NCI-H1105 treated with DMSO at 0.1 percent for 48 hours (cell line): ENCODE measurements at places on chromosomes 1 and 21.
A peak's percentile ranks its signal among the peaks of the same experiment; 100 is the strongest.

GRCh38 chr1:24872061-24872850 is 57.8 kb downstream of the RUNX3 start:
- DNase-seq, result no peak

- DNase-seq, result no peak
Observed at GRCh38 chr1:225511828-225512381, 84.1 kb upstream of the LBR start.

DNA sequence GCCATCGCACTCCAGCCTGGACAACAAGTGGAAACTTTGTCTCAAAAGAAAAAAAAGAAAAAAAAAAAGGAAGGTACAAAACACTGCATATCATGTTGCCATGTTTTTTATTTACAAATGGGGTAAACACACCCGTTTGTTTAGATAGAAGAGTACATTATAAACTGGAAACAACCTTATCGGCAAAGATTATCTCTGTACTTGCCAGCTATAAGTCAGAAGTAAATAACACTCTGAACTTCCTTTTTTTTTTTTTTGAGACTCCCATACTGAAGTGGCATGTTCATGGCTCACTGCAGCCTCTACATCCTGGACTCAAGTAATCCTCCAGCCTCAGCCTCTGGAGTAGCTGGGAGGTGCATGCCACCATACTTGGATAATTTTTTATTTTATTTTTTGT is 21.9 kb downstream of the USP48 start:
- no peak for DNase-seq

DNA sequence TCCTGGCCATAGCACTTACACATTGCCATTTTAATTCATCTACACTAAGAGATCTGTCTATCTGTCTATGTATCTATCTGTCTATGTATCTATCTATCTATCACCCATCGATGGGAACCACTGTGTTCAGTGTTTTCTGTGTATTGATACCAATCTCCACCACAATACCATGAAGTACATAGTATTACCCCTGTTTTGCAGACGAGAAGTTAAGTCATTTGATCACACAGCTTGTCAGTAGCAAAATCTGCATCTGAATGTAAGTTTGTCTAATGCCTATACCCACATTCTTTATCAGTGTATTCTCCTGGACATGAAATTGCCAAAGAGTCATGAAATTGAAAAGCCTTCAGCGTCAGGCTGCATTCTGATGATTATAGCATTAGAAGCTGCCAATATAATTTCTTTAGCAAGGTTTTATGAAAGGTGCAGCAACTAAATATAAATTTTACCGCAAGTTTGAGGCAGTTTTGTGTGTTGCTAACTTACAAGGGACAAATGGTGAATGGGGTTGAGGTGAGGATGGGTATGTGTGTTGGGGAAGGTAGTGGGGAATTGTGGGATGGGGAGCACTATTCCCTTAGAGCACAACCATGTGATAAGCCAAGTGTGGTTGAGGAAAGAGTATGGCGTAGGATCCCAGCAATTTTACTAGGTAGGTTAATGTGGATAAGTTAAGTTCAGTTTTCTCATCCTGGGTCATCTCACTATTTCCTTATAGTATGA is 24.2 kb downstream of the SLAMF1 start:
- no peak for DNase-seq

DNA sequence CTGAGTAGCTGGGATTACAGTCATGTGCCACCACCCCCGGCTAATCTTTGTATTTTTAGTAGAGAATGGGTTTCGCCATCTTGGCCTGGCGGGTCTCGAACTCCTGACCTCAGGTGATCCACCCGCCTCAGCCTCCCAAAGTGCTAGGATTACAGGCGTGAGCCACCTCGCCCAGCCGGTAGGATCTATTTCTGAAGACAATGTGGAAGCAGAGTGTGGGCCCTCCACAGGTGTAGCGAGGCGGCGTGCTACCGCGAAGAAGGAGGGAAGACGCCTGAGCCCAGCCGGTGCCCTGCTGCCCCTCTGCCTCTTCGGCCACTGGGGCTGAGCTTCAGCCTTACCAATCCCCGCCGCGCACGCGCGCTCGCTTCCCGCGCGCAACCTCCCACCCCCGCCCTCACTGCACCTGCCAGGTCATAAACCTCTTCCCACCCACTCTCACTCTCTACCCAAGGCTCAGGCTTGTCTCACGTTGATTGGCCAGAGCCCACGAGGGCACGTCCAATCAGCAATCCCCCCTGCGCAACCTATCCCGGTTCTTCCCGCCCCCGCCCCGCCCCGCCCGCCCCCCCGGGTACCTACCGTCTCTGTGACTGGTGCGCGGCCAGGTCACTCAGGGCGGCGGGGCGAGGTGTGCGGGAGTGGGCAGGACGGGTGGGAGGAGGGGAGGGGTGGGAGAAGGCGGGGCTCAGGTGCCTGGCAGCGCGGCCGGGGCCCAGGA is 409 bp upstream of the HOOK1 start:
- peak; percentile 74 for DNase-seq

DNA sequence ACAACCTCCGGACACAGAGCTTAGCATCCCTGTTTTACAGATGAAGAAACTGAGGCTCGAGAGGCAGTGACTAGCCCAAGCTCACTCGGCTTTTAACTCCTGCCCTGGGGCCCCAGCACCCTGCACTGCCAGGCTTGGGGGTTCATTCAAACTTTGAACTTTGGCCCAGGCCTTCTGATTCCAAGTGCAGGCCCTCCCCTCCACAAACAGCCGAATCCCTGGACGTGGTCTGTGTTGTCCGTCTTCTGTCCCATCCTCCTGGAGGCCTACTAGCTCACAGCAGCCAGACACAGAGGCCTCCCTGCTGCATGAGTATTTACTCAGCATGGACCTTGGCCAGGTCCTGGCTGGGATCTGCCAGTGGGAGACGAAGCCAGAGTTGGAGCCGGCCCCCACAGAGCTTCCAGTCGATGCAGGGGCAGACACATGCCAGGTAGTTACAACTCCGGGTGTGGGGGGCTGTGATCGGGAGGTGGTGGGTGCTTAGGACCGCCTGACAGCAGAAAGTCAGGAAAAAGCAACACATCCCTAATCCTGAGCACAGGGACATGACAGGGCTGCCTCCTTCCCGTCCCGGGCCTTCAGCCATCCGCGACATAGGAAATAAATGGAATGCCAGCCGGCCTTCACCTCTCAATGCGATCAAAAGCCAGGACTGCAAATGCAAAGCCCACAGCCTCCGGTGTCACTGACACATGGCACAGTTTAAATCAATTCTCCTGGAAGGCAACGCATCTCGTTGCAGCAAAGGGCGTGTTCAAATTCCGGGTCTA is 7.4 kb downstream of the IFFO2 start:
- no peak for DNase-seq

DNA sequence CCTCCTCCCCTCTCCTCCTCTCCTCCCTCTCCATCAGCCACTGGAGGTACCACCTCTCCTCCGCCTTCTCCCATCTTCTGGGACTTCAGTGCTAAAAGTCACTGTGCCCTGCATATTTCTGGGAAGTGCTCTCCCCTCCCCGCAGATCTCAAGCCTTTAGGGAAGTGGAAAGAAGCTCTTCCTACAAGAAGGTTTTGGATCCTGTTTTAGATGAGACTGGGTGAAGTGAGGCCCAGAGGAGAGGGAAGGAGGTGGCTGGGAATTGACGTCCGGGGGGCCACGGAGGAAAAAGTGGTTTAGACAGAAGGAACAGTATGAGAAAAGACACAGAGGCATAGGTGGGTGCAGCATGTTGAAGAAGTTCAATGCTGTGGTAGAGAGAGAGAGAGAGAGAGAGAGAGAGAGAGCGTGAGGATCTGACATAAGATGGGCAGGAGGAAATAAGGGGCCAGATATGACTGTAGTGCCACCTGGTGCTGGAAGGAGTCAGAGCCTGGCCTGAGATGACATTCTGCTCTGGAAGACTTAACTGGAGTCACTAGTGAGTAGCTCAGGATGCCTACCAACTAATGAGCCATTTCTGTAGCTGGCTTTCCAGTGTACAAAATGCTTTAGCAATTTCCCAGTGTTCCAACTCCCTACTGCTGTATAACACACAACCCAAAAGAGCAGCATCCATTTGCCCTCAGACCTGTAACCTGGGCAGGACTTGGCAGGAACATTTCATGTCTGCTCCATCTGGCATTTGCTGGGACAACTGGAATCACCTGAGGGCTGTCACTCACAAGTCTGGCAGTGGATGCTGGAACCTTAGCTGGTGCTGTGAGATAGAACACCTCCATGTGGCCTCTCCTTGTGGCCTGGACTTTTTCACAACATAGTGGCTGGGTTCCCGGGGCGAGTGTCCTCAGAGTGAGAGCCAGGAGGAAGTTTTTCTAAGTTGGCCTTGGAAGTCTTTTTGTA is 16.6 kb upstream of the ZSCAN20 start:
- peak; percentile 62 for DNase-seq

- DNase-seq, result no peak
Observed at GRCh38 chr21:34351786-34352241, 12.0 kb upstream of the KCNE2 start.
